Right ventricle myocardium superior (tissue), 1 donor: ENCODE measurements at places on chromosomes 6 and 20.

DNA sequence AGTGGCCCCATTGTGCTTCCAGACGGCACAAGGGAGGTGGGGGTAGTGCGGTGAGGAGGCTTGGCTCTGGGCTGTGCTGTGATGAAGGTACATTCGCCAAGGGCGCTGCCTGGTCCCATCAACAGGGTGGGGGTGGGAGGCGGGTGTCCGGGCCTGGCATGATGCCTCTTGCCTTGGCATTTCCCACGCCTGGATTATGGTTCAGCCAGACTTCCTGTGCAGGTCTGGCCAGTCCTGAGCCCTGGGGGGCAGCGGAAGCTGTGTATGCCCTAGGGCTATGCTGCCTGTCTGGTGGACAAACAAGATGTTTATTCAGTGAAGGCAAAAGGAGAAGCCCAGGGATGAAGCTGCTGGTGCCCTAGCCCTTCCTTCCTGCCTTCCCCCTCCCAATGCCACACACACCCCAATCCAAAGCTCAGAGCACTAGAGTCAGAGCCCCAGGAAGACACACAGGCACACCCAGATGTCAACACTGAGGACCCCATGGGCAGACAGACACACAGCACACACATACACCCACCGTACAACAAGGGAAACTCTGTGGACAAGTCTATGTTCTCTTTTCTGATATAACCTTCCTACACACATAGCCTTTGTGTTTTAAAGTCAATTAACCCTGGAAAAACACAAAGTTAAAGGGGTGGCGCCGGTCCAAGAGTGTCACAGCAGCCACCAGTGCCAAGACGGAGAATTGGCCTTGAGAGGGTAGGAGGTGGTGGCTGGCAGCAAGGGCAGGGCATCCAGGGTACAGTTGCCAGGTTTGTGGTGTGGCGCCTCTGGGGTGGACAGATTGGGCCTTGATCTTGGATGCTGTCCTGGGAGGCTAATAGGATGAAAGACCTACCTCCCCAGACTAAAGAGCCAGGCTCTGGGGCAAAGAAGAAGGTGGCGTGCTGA, 54.7 kb upstream of the SAYSD1 start:
- DNase-seq: no peak

- no peak for DNase-seq
Measured at GRCh38 chr6:103122766-103123601, 1729.5 kb downstream of the GRIK2 start.

DNA sequence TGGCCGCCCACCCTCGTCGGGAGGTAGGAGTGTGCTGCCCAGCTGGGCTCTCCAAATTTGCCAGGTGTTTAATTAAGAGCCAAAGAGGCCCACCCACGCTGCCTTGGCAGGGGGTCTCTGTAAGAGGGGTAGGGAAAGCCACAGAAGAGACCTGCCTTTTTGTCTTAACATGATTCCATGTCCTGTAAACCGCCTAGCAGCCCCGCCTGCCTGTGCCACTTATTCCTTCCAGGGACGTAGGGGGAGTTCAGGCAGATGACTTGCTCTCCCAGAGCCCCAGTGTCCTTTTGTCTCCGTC, 2.1 kb downstream of the FAM210B start:
- no peak for DNase-seq

GRCh38 chr6:137850816-137851602, 16.1 kb upstream of the TNFAIP3 start:
- DNase-seq: no peak

- peak; percentile 86 for DNase-seq
Measured at GRCh38 chr20:1469925-1470571, 3.4 kb upstream of the NSFL1C start.

DNA sequence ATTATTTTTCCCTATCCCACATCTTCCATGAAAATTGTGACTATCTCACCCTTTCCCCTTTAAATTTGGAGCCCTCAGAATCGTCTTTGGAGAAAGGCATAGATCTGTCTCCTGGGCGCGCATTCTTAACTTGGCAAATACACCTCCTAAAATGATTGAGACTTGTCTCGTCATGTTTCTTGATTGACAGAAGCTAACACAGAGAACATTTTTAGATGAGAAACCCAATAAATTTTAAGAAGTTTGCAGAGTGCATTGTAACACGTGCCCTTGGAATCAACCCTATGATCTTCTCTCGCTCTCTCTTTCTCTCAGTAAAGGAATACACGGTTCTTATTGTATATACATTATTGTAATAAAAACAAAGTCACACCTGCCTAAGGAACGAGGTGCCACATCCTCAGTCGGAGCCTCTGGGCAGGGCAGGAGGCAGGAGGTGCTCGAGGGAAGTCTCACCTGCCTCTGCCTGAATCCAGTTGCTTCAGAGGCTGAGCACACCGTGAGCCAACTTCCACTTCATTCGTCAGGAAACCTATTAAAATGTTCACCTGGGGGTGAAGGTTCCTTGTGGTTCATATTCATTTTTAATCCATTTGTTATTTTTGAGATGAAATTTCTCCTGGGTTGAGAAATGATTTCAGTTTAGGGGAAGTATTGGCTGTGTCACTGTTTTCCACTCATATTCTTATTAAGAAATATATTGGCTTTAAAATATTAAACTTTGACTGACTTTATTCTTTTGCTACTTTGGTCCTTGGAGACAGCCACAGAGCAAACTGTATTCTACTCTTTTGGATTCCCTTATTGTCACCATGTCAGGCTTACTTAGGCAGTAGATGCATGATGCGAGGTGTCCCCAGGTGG, 90.5 kb upstream of the THBS2 start:
- DNase-seq: no peak

DNA sequence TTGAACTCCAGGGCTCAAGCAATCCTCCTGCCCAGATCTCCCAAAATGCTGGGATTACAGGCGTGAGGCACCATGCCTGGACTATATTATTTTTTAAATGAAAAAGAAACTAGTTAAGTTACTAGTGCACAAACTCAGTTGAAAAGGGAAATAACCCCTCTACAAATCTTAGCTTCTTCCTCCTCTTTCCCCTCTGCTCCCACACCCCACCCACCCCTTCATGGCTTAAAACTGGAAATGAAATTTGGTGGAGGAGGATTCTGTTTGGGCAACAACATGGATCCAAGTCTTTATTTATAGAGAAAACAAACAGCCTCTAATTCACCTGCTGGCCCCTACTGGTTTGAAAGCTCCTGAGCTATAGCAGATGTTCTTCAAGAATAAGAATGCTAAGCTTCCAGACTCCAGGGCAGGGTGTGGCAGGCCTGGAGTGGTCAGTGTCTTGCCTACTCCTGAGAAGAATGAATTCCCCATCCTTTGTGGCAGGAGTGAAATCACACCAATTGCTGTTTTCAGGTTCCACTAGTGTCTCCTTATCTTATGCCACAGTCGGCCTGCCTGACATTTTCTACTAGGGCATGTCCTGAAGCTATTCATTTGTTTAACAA, 73.5 kb downstream of the ZFP64 start:
- DNase-seq: no peak

DNA sequence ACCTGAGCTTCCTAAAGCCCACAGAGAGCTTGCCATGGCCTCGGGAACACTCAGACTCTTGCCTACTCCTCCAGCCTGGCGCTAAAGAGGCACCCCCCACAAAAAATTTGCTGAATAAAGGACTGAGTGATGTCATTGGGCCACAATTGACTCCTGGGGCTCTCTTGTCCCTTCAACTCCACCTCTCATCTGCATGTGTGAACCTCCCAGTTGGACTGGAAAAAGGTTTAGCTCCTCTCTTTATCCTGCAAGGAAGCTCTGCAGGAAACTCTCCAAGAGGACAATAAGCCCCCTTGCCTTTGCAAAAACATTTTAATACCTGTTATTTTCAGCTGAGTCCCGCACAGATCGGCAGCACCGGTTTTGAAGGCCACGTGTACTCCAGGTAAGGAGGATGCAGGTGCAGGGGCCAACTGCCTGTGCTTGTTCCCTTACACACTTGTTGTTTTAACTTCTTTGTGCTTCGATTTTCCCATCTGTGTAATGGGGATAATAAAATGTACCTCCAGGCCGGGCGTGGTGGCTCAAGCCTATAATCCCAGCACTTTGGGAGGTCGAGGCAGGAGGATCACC, 107.3 kb downstream of the TFAP2C start:
- no peak for DNase-seq

- DNase-seq: no peak
Measured at GRCh38 chr6:32472781-32473375, 33.2 kb downstream of the HLA-DRA start.

GRCh38 chr20:50659975-50660670, 31.2 kb downstream of the RIPOR3 start:
- no peak for DNase-seq

- DNase-seq: no peak
Measured at GRCh38 chr6:155419161-155419560, 36.5 kb downstream of the NOX3 start.

- DNase-seq: no peak
Measured at GRCh38 chr6:149267072-149267471, 50.4 kb upstream of the TAB2 start.

- DNase-seq: no peak
Measured at GRCh38 chr6:64256483-64256882, 620.9 kb downstream of the PHF3 start.

- DNase-seq: no peak
Measured at GRCh38 chr6:141210901-141211300, 921.8 kb upstream of the GJE1 start.

- peak; percentile 55 for DNase-seq
Measured at GRCh38 chr6:3751077-3751729, at the start of gene PXDC1. Gene PXDC1 (minus strand): TSS chr6:3751713. CDS start chr6:3751531, 182 bp downstream.

DNA sequence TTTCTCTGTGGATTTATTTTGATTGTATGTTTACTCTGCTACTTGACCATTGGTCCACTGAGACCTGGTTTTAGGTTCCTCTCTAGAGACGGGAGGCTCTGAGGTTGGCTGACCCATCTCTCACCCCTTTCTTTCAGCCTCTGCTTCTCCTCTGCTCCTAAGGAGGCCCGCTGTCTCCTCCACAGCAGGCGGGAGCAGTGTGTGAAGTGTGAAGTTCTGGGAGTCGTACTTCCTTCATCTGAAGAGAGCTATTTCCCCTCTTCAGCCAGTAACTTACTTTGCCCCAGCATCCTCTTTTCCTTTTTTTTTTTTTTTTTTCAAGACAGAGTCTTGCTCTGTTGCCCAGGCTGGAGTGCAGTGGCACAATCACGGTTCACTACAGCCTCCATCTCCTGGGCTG, 21.1 kb downstream of the PDRG1 start:
- no peak for DNase-seq

GRCh38 chr6:26056583-26057350, 30.5 kb upstream of the HFE start:
- no peak for DNase-seq

DNA sequence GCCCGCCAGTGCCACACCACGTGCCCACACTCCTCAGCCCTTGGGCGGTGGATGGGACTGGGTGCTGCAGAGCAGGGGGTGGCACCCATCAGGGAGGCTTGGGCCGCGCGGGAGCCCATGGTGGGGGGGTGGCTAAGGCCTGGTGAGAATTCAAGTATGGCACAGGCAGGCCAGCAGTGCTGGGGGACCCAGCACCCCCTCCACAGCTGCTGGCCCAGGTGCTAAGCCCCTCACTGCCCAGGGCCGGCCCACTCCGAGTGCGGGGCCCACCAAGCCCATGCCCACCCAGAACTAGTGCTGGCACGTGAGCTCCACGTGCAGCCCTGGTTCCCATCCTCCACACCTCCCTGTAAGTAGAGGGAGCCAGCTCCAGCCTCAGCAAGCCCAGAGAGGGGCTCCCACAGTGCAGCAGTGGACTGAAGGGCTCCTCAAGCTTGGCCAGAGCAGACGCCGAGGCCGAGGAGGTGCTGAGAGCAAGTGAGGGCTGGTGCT, 1091.1 kb upstream of the GJE1 start:
- DNase-seq: no peak

DNA sequence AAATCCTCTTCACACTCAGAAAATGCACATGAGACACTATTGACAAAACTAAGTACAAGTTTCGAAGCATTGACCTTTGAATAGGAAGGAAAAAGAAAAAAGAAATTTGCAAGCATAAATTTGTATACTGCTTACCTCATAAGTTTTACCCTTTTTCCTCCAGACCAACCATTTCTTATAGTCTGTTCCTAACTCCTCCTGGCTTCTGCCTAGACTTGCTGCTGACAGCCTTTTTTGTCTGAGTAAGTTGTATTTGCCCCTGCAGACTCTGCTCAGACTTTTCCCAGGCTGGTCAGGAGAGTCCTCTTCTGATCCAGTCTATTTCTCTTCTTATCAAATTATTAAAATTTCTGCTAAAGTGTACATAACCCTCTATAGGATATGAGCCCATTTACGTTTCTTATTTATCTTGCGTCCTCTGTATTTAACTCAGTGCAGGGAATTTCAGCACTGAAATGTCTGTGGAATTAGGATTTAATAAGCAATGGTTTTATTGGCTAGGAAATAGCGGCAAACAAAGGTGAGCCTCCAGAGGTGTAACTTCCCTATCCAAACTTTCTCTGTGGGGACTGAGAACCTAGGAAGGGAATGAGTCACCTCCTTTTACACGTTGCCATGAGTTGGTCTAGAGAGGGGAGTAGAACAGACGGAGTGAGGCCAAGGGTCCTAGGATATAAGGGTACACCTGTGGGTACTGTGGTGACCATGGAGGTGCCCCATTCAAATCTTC, 207.1 kb upstream of the MARCKS start:
- no peak for DNase-seq

GRCh38 chr6:155528335-155528734, 72.7 kb upstream of the NOX3 start:
- DNase-seq: no peak
